ENCODE measurements at places on chromosomes 2 and 18.

- DNase-seq = no peak
Measured at GRCh38 chr18:35127201-35127600, 86.0 kb downstream of the MAPRE2 start.

GRCh38 chr2:134739879-134740301, 21.1 kb upstream of the TMEM163 start:
- no peak for DNase-seq

- no peak for DNase-seq
Measured at GRCh38 chr2:135587958-135588357, 56.7 kb downstream of the R3HDM1 start.

DNA sequence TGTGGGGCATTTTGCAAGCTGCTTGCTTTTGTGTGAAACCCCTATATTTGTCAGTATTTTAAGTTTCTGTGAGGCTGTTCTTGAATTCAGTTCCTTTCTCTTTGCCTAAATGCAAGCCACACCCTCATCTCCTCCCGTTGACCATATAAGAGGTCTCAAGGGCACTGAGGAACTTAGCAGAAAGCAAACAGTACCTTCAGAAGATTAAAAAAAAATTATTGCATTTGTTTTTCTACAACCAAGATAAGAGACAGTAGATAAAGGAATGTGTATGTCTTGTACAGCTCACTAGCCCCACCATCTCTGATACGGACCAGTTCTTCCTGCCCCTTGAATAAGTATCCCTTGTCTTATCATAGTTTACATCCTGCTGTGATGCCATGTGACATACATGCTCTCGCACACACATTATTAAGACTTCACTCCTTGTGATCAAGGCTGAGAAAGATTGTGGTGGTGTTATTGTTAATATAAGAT, 64.2 kb downstream of the NPAS2 start:
- DNase-seq = no peak

DNA sequence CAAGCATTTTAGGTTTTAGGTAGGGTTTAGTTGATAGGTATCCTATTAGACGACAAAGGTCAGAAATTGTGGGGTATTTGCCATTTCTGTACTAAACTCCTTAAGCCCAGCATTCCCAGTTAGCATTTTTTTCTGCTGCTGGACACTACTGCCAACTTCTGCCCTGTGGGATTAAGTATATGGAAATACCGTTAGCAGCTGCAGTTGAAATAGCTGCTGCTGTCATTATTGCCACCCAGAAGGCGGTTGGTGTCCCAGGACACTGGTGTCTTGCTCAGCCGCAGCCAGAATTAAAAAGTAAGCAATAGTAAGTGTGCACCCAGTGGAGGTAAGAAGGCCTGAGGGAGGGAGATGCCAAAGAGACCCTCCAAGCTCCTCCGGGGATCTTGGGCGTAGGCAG, 1.9 kb upstream of the UXS1 start:
- DNase-seq = no peak

- DNase-seq = no peak
Measured at GRCh38 chr2:229202646-229203045, 68.4 kb downstream of the PID1 start.

DNA sequence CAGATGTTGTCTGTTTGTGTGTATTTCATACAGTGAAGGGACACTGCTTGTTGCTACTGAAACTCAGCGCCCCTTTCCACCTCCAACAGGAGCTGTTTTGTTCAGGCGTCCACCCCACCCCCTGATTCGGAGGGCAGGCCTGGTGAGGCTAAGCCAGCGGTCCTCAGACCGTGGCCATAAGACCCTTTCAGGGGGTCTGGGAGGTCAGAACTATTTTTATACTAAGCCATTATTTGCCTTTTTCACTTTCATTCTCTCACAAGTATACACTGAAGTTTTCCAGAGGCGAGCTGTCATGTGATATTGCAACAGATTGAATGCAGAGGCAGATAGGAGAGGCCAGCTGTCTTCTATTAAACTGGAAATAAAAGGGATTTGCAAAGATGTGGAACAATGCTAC, 39.7 kb upstream of the IGFBP5 start:
- no peak for DNase-seq

- DNase-seq = no peak
Measured at GRCh38 chr2:218736531-218736930, 25.9 kb downstream of the TTLL4 start.

DNA sequence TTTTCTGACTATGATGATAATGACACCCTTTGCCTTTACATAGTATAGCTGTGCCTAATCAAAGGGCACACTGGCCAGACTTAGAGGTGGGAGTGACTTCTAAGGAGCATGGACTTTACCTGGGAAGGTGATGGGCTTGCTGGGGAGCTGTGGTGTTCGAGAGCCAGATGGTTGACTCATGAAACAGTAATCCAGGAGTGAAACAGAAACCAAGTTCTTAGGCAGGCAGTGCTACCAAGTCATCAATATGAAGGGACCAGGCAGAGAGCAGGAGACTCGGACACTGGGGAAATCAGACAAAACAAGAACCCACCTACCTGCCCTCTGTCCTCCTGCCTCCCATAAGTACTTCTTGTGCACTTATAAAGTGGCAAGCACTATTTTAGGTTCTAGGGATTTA, 430.4 kb downstream of the DLGAP1 start:
- DNase-seq = no peak

GRCh38 chr18:33928231-33928630, 296.5 kb downstream of the NOL4 start:
- no peak for DNase-seq

- no peak for DNase-seq
Measured at GRCh38 chr2:2108756-2109155, 222.3 kb downstream of the MYT1L start.

- no peak for DNase-seq
Measured at GRCh38 chr2:58135861-58136260, 89.3 kb downstream of the VRK2 start.

GRCh38 chr2:84491741-84492140, 24.6 kb upstream of the DNAH6 start:
- no peak for DNase-seq

DNA sequence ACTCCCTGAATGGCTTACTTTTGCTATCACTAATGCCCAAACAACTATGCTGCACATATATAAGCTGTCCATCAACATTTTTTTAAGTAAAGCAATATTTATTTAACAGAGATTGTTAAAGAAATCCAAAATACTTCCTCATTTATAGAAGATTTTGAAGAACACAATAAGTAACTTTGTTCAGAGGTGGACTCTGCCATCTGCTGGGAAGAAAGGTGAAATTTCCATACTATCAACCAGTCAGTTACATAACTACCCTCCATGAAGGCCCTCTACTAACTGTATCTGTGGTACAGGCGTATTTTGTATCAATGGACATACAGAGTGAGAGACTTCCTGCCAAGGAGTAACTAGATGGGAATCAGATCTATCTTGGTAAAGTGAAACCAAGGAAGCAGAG, 106.0 kb downstream of the DTNB start:
- DNase-seq = peak; percentile 6

GRCh38 chr18:25931126-25931525, 159.3 kb downstream of the SS18 start:
- no peak for DNase-seq

GRCh38 chr18:3056311-3056710, 43.4 kb upstream of the LPIN2 start:
- no peak for DNase-seq

- DNase-seq = no peak
Measured at GRCh38 chr2:199144546-199144945, 313.2 kb downstream of the SATB2 start.

GRCh38 chr2:190927301-190927700, 46.7 kb downstream of the GLS start:
- DNase-seq = no peak

- DNase-seq = no peak
Measured at GRCh38 chr2:177284531-177284930, 20.0 kb upstream of the NFE2L2 start.

DNA sequence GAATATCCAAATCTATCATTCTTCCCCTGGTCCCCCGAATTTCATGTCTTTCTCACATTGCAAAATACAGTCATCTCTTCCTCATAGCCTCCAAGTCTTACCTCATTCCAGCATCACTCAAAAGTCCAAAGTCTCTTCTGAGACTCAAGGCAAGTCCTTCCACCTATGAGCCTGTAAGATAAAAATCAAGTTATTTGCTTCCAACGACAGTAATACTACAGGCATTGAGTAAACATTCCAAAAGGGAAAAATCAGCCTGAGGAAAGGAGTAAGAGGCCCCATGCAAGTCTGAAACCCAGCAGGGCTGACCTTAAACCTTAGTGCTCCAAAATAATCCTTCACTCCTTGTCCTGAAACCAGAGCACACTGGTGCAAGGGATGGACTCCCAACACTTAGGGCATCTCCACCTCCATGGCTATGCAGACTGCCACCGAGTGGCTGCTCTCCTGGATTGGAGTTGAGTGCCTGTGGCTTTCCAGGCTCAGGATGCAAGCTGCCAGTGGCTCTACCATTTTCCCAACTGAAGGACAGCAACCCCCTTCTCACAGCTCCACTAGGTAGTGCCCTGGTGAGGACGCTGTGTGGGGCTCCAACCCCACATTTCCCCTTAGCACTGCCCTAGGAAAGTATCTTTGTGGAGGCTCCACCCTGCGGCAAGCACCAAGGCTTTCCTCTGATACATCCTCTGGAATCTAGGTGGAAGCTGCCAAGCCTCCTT, 16.3 kb downstream of the DTNA start:
- no peak for DNase-seq

GRCh38 chr2:7835693-7836680, 845.9 kb upstream of the ID2 start:
- DNase-seq = peak; percentile 81

DNA sequence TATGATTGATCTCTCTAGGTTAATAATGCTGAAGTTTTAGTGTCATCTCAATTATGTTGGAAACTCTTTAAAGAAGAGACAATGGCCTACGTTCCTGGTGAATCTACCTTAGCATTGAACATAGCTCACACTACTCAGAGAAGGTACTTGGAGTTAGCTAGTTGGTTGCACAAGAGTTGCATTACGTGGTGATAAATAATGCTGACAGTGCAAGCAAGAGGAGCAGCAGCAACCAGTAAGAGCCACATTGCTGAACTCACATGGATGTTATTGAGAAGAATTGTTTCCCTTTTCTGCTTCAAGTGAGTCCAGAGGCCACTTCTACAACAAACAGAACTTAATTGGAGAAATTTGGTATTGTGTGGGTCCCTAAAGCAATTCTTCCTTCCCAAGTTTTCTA, 737.1 kb downstream of the TDRD15 start:
- no peak for DNase-seq

DNA sequence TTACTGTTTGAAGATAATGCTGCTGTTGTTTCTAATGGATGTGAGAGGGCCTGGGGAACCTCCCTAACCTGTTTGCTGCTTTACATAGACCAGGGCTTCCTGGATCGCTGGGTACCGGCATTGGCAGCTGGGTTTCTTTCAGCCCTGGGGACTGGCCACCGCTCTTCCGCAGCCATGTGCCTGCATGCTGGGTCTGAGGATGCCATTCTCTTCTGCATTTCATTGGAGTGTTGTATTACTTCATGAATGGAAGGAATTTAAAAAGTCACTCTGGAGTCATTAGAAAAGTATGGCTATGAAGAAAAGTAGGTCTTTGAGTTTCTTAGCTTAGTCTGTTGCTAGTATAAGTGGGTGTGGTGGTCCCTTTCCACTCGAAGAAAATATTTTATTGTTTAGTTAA, 107.3 kb upstream of the MGAT5 start:
- no peak for DNase-seq

DNA sequence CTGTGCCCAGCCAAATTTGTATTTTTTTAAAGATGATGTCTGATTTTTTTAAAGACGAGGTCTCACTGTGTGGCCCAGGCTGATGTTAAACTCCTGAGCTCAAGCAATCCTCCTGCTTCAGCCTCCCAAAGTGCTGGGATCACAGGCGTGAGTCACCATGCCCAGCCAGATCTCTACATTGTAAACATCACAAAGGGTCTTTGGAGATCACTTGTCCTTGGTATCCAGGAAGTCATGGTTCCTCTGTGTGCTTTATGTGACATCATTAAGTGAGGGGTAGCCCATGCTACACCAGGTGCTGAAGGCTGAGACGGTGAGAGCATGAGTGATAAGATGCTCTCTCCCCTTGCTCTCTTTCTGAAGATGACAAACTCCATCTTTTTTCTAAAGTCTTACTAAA, 7.0 kb upstream of the NUP35 start:
- peak; percentile 36 for DNase-seq

DNA sequence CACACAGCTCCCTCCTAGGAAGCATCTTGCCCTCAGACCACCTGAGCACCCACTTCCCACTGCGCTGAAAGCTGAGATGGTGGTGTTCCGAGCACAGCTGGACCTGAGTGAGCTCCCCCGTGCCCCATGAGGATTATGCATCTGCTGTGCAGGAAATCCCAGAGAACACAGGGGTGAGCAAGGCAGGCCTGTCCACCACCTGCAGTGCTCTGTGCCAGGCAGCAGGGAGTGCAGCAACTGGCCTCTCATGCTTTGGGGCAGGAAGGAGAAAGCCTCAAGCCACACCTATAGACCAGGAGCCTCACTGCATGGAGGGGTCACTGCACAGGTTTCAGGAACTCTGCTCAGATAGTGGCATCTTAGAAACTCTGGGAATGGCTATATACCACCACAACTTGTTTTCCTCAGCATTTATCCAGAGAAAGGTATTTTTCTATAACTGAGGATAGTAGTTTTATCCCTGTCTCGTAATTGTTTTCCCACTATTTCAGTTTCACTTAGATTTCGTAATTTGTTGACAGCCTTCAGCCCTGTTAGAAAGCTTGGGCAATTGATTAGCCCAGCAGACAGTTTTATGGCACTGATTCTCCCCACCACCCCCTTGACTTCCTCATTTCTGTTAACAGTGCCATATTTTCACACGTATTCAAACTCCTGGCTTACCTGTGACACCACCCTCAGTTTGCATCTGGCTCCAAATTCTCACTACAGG, 144.3 kb upstream of the DAPL1 start:
- DNase-seq = no peak

GRCh38 chr2:69781321-69782248, 39.7 kb downstream of the ANXA4 start:
- peak; percentile 3 for DNase-seq

DNA sequence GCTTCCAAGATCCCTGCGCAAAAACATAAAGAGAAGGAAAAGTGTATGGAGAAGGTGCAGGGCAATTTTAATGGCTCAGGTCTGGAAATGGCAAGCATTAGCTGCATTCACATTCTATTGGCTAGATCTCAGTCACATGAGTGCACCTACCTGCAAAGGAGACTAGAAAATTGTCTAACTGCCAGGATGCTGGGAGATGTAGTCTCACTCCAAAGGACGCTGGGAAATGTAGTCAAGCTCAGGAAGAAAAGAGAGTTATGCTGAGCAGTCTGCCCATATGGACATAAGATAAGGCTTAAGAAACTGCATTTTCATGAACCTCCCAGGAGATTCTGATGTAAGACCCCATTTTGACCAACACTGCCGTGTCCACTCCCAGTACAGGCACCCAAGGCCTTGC, 9.5 kb upstream of the KLHL29 start:
- no peak for DNase-seq

All from SHP77 treated with DMSO at 0.1 percent for 48 hours (cell line).